ENCODE measurements at places on chromosomes 12 and 14.

GRCh38 chr14:78253986-78254385 lies 83.8 kb downstream of the NRXN3 start:
- no peak for DNase-seq

GRCh38 chr12:23028158-23028802 lies 403.3 kb downstream of the ETNK1 start:
- DNase-seq: no peak

- DNase-seq: no peak
Measured at GRCh38 chr12:38113991-38114390, 202.6 kb upstream of the ALG10B start.

DNA sequence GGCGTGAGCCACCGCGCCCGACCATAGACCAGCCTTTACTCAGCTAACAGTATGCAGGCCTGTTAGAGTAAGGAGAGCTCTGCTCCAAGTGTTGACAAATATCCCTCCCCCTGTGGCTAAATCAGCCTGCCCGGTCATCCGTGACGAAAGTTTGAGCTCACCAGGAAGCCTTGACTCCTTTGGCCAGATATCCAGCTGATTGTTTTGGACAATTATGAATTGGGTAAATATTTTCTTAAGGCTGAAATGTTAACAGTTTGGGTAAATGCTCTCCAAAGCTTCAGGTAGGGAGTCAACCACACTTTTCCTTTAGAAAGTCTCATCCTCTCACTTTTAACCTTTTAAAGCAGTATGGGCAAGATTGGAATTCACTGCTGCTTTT lies 157.9 kb downstream of the PAWR start:
- no peak for DNase-seq

- DNase-seq: peak; percentile 48
Measured at GRCh38 chr12:64679487-64680001, 69.2 kb downstream of the RASSF3 start.

Measured in GM04503 (cell line).